ENCODE measurements at places on chromosomes 6 and 20.

GRCh38 chr6:160039441-160039840 is 70.6 kb downstream of the IGF2R start:
- H3K27ac ChIP-seq: peak overlapping the region; percentile 6
- H3K4me1 ChIP-seq: peaks cover 8% of the 10 kb centered on the region
- H3K4me3 ChIP-seq: no peak overlapping the region
- H3K27me3 ChIP-seq: no peaks in the 10 kb centered on the region
- no peak for DNase-seq

DNA sequence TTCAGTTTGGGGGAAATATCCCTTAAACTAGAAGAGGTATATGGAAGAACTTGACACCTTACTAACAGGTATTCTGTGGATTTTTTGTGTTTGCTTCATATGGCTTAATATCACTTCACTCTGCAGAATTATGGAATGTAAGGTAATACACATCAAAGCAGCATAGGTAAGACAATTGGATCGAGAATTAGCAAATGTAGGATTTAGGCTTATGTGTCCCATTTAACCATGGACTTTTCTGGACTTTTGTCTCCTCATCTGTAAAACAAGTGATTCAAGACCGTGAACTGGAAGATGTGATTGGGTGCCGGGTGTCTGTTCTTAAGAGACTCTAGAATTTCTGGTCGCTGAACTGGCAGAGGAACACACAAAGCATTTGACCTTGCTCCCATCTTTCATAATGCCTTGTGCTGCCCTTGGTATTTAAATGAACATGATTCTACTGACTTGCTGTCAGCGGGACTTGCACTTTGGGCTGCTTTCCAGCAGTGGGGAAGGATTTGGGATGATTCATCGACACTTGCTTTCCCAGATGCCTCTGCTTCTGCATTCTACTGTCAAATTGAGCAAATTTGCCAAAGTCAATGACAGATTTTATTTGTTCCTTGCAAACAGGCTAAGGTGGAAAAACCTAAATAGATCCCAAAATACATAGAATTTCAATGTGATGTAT is 199.8 kb downstream of the PLCB1 start:
- H3K4me3 ChIP-seq: no peak overlapping the region
- no peak overlapping the region for H3K27ac ChIP-seq
- H3K4me1 ChIP-seq: no peaks in the 10 kb centered on the region
- H3K27me3 ChIP-seq: no peaks in the 10 kb centered on the region
- H3K36me3 ChIP-seq: no peaks in the 10 kb centered on the region
- DNase-seq: no peak

DNA sequence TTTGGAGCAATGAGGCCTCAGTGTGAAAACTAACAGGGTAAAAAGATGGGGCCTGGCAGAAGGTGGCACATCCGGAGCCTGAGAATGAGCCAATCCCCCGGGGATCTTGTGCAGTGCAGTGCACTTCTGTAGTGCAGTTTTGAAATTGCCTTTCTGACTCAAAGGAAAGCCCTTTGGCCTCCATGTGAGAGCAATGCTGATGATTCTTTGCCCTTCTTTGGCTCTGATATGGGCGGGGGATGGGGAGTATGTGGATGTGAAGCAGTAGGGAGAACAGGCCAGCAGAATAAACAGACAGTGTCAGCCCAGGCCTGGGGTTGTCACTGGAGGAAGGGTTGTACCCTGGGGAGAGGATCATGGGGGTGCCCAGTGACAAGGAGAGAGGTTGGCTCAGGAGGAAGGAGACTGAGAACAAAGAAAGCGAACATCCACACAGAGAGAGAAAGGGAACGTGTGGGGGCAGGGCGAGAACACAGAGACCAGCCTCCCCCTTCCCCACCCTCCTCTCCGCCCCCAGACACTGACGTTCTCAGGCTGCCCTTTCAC is 351.2 kb downstream of the CDC5L start:
- no peaks in the 10 kb centered on the region for H3K36me3 ChIP-seq
- peaks cover 1% of the 10 kb centered on the region for H3K27me3 ChIP-seq
- peak; percentile 7 for DNase-seq
- H3K4me3 ChIP-seq: no peak overlapping the region
- peaks cover 13% of the 10 kb centered on the region for H3K4me1 ChIP-seq

GRCh38 chr6:168035661-168036545 is 38.4 kb downstream of the KIF25 start:
- H3K36me3 ChIP-seq: peaks cover 1% of the 10 kb centered on the region
- H3K27ac ChIP-seq: no peak overlapping the region
- H3K4me1 ChIP-seq: no peaks in the 10 kb centered on the region
- H3K4me3 ChIP-seq: no peak overlapping the region
- H3K27me3 ChIP-seq: peaks cover 16% of the 10 kb centered on the region

- no peak overlapping the region for H3K27ac ChIP-seq
- H3K4me1 ChIP-seq: peaks cover 19% of the 10 kb centered on the region
- DNase-seq: no peak
Measured at GRCh38 chr20:44861531-44862006, 23.9 kb upstream of the YWHAB start.

DNA sequence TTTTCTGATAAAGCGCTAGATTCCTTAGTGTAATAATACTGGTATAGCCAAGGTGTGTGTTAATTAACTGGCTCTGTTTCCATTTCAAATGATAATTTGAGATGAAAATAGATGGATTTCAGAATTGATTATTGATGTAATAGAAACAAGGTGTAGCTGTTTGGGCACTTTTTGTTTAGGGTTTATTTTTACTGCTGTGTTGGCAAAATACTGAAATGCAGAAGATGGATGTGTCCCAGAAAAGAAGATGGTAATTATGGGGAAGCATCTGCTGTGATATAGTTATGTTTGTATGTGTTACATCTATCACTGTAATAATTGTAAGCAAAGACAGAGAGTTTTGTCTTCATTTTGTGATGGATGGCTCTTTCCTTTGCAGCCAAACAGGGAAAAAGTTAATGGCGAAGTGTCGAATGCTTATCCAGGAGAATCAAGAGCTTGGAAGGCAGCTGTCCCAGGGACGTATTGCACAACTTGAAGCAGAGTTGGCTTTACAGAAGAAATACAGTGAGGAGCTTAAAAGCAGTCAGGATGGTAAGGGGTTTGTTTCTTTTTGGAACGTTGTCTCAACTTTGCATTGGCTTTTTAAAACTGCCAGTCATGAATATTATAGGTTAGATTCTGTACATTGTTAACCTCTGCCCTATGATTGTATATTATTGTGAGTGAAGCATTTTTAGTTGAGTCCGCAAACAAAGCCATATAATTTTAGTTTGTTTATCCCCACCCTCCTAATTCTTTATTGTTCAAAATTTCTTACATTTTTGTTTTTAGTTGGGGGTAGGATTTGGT is 8.6 kb upstream of the ACAT2 start:
- no peak for DNase-seq
- H3K36me3 ChIP-seq: peaks cover 51% of the 10 kb centered on the region
- H3K4me1 ChIP-seq: peaks cover 9% of the 10 kb centered on the region
- H3K4me3 ChIP-seq: no peak overlapping the region

DNA sequence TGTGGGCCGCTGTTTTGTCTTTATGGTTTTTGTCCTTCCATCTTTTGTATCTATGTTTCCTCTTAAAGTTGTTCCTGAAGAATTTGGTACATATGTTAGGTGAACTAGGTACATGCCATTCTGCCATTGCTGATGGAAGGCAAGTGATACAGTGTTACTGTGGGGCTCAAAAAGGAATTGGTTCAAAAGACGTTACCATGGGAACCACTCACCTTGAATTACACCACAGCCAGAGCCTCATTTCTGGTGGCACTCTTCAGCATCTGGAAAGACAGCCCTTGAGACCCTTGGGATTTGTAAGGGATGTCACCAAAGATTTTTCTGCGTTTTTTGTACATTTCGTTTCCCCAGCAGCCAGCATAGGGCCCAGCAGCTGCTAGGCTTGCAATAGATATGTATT is 31.9 kb downstream of the TMEM181 start:
- H3K27ac ChIP-seq: no peak overlapping the region
- no peak for DNase-seq
- peaks cover 51% of the 10 kb centered on the region for H3K36me3 ChIP-seq
- no peaks in the 10 kb centered on the region for H3K27me3 ChIP-seq
- peaks cover 1% of the 10 kb centered on the region for H3K4me1 ChIP-seq

DNA sequence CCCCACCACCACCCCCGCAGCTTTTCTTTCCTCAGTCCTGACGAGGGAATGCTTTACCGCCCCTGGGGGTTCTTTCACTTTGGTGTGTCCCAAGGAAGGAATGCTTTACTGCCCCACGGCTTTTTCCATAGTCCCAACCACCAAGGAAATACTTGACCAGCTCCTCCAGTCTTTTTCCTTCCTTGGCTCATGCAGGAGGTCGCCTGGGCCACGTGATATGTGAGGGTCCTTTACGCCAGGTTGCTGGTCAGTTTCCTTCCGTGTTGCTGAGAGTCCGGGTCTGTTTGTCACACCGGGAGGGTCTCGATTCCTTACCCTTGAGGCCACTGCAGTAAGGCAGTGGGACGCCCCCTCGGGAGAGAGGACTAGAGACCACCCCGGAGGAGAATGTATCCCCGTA is 58.9 kb upstream of the CDH4 start:
- peaks cover 4% of the 10 kb centered on the region for H3K27me3 ChIP-seq
- no peak overlapping the region for H3K4me3 ChIP-seq
- no peak overlapping the region for H3K27ac ChIP-seq
- no peaks in the 10 kb centered on the region for H3K36me3 ChIP-seq

DNA sequence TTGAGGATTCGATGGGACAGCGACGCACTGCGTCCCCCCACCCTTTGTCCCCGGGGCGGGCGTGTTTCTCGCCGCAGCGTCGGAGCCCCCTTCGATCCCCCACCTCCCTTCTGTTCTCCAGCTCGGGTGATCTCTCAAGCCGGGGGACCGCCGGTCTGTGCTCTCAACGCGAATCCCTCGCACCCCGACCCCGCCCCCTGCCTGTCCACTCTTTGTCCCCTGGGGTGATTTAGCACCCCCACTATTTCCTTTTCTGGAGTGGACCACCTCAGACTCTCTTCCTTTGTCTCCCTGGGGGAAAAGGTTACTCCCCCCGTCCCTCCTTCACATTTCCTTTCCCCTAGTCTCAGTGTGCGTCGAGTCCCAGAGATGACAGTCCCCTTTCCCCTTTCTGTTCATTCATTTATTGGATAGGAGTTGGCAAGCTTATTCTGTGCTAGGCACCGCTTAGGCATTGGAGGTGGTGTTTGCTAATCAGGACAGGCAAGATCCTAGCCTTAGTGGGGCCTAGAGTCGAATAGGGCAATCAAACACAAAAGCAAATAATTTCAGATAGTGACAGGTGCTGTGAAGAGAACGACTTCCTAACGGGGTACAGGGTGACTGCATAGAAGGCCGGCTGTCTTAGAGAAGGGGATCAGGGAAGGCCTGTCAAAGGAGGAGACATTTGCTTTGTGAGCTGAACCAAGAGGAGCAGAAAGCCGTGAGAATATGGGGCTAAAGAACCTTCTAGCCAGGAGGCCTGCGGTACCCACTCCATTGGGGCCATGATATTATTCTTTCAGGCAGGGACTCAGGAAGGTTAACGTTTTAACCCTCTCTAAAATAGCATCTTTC is 741 bp downstream of the PTPN1 start:
- H3K4me1 ChIP-seq: peaks cover 45% of the 10 kb centered on the region
- H3K4me3 ChIP-seq: peak overlapping the region; percentile 98
- peaks cover 34% of the 10 kb centered on the region for H3K36me3 ChIP-seq
- H3K27ac ChIP-seq: peak overlapping the region; percentile 93

DNA sequence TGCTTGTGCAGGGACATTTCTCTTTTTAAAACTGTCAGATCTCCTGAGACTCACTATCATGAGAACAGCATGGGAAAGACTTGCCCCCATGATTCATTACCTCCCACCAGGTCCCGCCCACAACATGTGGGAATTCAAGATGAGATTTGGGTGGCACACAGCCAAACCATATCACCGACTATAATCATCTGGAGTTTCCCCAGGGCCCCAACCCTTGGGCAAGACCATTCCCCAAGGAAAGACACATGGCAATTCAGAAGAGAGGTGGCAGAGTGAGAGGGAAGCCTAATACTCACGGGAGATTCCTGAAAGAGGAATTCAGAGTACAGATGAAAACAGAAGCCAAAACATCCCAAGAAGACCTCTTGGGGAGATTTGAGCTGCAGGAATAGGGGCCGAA is 291.0 kb upstream of the PLCB4 start:
- H3K36me3 ChIP-seq: no peaks in the 10 kb centered on the region
- H3K27ac ChIP-seq: no peak overlapping the region
- no peak overlapping the region for H3K4me3 ChIP-seq
- H3K4me1 ChIP-seq: no peaks in the 10 kb centered on the region

GRCh38 chr6:33639559-33639958 is 18.4 kb downstream of the ITPR3 start:
- H3K27ac ChIP-seq: no peak overlapping the region
- H3K27me3 ChIP-seq: no peaks in the 10 kb centered on the region
- peaks cover 32% of the 10 kb centered on the region for H3K4me1 ChIP-seq
- no peak overlapping the region for H3K4me3 ChIP-seq
